ENCODE measurements at places on chromosomes 3 and 15. TPM values are rescaled to one million over a fixed set of nuclear protein-coding genes. Genes with fewer than 3 reads are reported as not detected.
A peak's percentile ranks its signal among the peaks of the same experiment; 100 is the strongest.

The ST6GAL1 gene
- total RNA-seq, result 59.9 TPM

GRCh38 chr3:73433079-73433478, 191.7 kb downstream of the PDZRN3 start:
- no peak for DNase-seq
- H3K27ac ChIP-seq, result no peak overlapping the region
- H3K36me3 ChIP-seq, result no peaks in the 10 kb centered on the region

The PPP4R2 gene
- total RNA-seq, result 8.2 TPM

GRCh38 chr3:56423661-56424099, 44.6 kb downstream of the ERC2 start:
- no peaks in the 10 kb centered on the region for H3K36me3 ChIP-seq
- H3K27me3 ChIP-seq, result no peaks in the 10 kb centered on the region
- H3K27ac ChIP-seq, result no peak overlapping the region
- no peaks in the 10 kb centered on the region for H3K4me1 ChIP-seq
- DNase-seq, result no peak
- H3K4me3 ChIP-seq, result no peak overlapping the region

GRCh38 chr15:51731549-51732267, 5.7 kb downstream of the LYSMD2 start:
- no peaks in the 10 kb centered on the region for H3K4me1 ChIP-seq
- H3K36me3 ChIP-seq, result no peaks in the 10 kb centered on the region
- H3K27ac ChIP-seq, result peak overlapping the region; percentile 65
- no peak for DNase-seq
- peak overlapping the region; percentile 55 for H3K4me3 ChIP-seq
- H3K27me3 ChIP-seq, result no peaks in the 10 kb centered on the region

GRCh38 chr3:930866-931265, 162.0 kb upstream of the CNTN6 start:
- H3K27ac ChIP-seq, result no peak overlapping the region
- no peaks in the 10 kb centered on the region for H3K4me1 ChIP-seq
- DNase-seq, result no peak
- no peaks in the 10 kb centered on the region for H3K36me3 ChIP-seq

The MAP2K5 gene
- total RNA-seq, result 1.1 TPM

DNA sequence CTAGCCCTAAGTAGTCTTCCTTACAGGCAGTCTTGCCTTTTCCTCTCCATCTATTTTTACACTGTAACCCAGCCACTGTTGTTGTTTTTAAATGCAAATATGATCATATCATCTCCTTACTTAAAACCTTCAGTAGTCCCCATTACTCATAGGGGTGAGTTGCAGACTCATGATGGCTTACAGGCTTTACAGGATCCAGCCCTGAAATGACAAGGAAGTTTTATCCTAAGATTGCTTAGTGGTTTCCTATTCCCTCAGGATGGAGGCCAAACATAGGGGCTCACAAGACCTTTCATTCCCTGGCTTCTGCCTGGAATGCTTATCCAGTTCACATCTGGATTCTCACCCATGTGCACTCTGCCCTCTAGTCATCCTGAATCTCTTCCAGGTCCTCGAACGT, 27.7 kb upstream of the PCOLCE2 start:
- no peak overlapping the region for H3K4me3 ChIP-seq
- no peaks in the 10 kb centered on the region for H3K4me1 ChIP-seq
- no peak for DNase-seq
- H3K36me3 ChIP-seq, result no peaks in the 10 kb centered on the region
- no peaks in the 10 kb centered on the region for H3K27me3 ChIP-seq
- no peak overlapping the region for H3K27ac ChIP-seq

The STXBP5L gene
- total RNA-seq, result not detected

DNA sequence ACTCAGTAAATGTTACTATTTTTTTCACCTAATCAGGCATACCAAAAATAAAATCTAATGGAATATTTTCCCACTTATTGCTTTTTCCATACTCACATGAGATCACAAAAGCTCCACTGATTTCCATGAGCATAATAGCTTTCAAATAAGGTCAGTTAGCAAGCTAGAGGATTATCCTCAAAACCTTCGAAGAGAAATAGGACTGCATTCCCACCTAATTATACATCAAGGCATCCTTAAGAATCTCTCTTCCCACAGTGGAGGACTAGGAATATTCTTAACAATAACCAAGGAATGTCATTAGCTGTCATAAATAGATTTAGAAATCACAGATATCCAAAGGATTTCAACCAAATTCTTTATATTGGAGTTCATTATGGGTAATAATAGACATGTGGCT, 127.9 kb upstream of the STT3B start:
- no peak for DNase-seq
- H3K4me3 ChIP-seq, result no peak overlapping the region
- H3K27me3 ChIP-seq, result no peaks in the 10 kb centered on the region
- H3K27ac ChIP-seq, result no peak overlapping the region

The SLC2A2 gene
- not detected for total RNA-seq

The TLR9 gene
- total RNA-seq, result not detected

DNA sequence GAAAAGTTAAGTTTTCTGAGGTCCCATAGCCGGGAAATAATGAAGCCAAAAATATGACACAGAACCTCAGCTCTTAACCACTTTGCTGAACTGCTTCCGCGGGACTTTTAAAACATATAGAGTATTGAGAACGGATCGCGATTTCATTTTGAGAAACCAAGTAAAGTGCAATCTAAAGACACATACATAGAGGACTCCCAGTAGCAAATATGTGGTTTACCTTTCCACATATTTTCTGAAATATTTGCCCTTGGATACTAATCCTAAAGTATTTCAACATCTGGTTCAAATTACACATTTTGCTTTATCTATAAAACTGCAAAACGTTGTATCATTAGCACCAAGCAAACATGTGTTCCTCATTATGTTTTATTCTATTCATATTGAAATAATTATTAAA, 776.5 kb downstream of the ROBO2 start:
- H3K4me3 ChIP-seq, result no peak overlapping the region
- no peaks in the 10 kb centered on the region for H3K36me3 ChIP-seq
- DNase-seq, result no peak
- H3K27me3 ChIP-seq, result no peaks in the 10 kb centered on the region
- H3K27ac ChIP-seq, result no peak overlapping the region

The COLQ gene
- total RNA-seq, result 4.6 TPM

The GATM gene
- total RNA-seq, result 6.1 TPM

The ACKR2 gene
- total RNA-seq, result 24.5 TPM

DNA sequence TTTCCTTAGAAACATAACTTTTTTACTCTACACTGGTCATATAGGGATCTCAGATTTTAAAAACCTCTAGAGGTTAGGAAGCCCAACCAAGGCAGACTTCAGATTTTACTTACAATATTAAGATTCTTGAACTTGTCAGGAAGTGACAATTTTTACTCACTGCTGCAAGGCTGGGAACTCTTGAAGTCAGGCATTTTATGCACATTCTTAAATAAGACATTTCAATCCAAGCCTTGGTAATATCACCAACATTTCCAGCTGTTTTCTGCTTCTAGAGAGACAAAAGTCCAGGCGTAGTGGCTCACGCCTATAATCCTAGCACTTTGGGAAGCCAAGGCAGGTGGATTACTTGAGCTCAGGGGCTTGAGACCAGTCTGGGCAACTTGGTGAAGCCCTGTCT, 33.6 kb upstream of the UBP1 start:
- H3K36me3 ChIP-seq, result no peaks in the 10 kb centered on the region
- H3K27me3 ChIP-seq, result no peaks in the 10 kb centered on the region
- DNase-seq, result no peak

The GOLGA8J gene
- total RNA-seq, result 0.75 TPM

- no peak for DNase-seq
- H3K27ac ChIP-seq, result no peak overlapping the region
- H3K27me3 ChIP-seq, result no peaks in the 10 kb centered on the region
- H3K36me3 ChIP-seq, result no peaks in the 10 kb centered on the region
- H3K4me3 ChIP-seq, result no peak overlapping the region
These were observed 309.0 kb upstream of the MDFIC2 start for GRCh38 chr3:70621451-70621850.

DNA sequence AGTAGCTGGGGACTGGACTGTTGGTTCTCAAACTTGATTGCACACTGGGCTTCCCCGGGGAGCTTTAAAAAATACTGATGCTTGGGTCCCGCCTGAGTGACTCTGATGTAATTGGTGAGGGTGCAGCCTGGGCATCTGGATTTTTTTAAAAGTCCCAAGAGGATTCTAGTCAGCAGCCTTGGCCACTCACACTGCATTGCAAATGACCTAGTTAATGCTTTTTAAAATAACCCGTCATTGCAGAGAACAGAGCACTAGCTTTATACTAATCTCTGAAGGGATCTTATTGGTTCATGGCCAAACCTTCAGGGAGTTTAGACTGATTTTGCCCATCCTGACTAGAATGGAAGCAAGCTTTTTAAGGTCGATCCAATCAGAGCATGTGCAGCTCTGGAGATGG, 310.6 kb upstream of the PROK2 start:
- H3K4me1 ChIP-seq, result no peaks in the 10 kb centered on the region
- no peaks in the 10 kb centered on the region for H3K36me3 ChIP-seq
- H3K4me3 ChIP-seq, result no peak overlapping the region
- DNase-seq, result no peak

DNA sequence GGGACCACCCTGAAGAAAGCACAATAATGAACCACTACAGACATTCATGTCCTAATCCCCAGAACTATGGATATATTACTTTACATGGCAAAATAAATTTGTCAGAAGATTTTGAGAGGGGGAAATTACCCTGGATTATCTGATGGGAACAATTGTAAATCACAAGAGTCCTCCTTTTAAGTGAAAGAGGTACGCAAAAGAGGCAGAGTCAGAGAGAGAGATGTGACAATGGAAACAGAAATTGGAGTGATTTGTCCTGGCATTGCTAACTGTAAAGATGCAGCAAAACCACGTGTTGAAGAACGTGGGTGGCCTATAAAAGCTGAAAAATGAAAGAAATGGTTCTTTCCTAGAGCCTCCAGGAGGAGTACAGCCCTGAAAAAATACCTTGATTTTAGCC, 1121.4 kb upstream of the ALCAM start:
- H3K36me3 ChIP-seq, result no peaks in the 10 kb centered on the region
- DNase-seq, result no peak
- no peaks in the 10 kb centered on the region for H3K4me1 ChIP-seq
- H3K27ac ChIP-seq, result no peak overlapping the region
- H3K27me3 ChIP-seq, result no peaks in the 10 kb centered on the region
- no peak overlapping the region for H3K4me3 ChIP-seq

GRCh38 chr15:57827971-57828370, 121.5 kb downstream of the POLR2M start:
- no peaks in the 10 kb centered on the region for H3K4me1 ChIP-seq
- H3K36me3 ChIP-seq, result no peaks in the 10 kb centered on the region
- DNase-seq, result no peak

DNA sequence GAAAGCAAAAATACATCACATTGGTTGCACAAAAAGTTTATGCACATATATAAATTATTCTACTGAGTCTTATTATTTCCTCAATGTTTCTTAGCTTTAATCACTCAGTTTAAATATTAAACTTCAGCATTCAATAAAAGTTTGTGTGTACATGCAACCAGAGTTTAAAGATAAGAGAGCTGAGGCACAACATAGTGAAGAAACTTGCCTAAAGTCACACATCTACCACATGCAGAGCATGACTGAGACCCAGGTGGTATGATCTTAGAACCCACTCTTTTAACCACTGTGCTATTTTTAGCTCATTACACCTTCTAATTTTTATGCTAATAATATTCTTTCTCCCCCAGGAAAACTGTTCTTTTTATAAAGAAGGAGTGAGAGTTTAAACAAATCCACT, 96.1 kb upstream of the GOLIM4 start:
- no peak overlapping the region for H3K27ac ChIP-seq
- no peaks in the 10 kb centered on the region for H3K27me3 ChIP-seq
- DNase-seq, result no peak
- H3K4me1 ChIP-seq, result no peaks in the 10 kb centered on the region
- H3K36me3 ChIP-seq, result no peaks in the 10 kb centered on the region

- no peak overlapping the region for H3K4me3 ChIP-seq
- no peaks in the 10 kb centered on the region for H3K4me1 ChIP-seq
- H3K27ac ChIP-seq, result no peak overlapping the region
- DNase-seq, result no peak
These were observed 90.4 kb downstream of the CMSS1 start for GRCh38 chr3:99907959-99908544.

The SLC9C1 gene
- total RNA-seq, result 0.32 TPM

DNA sequence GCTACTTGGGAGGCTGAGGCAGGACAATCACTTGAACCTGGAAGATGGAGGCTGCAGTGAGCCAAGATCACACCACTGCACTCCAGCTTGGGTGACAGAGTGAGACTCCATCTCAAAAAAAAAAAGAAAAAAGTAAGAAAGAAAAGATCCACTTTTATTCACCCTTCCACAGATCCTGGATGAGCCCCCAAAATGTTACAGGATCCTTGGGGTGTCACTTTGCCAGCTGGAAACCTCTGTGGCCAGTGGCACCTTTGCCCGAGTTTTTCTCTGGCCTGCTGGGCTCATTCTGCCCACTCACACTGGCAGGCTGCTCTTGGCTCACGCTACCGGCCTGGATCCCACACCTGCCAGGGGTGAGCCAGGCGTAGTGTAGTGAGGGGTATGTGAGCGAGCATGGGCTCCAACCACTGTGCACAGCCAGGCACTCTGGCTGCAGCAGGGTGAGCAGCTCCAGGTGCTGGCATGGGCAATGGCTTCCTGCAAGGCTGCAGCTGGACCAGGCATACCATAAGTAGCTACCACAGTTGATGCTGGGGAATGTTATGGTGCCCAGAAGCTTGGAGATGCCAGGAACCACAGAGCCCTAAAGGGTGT, 57.8 kb upstream of the C15orf39 start:
- H3K27me3 ChIP-seq, result no peaks in the 10 kb centered on the region
- no peaks in the 10 kb centered on the region for H3K4me1 ChIP-seq
- H3K27ac ChIP-seq, result no peak overlapping the region
- H3K4me3 ChIP-seq, result no peak overlapping the region
- DNase-seq, result no peak

DNA sequence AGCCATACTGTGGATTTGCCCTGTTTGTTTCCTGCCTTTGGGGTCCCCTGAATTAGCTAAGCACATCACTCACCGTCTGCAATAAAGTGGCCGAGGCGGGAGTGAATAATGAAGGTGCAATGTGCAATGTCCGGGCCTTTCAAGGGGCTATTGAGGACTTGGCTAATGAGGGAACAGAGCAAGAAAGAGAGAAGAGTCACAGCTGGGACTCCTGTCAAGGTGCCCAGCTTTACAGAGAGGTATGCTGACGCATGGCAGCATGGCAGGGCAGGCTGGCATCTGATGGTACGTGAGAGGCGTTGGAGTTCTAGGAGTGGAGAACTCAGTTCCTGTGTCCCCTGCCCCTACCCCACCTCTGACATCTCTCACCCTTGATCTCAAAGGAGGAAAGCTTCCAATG, 13.8 kb upstream of the ATP2B2 start:
- no peak overlapping the region for H3K4me3 ChIP-seq
- H3K4me1 ChIP-seq, result no peaks in the 10 kb centered on the region
- no peak overlapping the region for H3K27ac ChIP-seq
- no peak for DNase-seq
- H3K36me3 ChIP-seq, result no peaks in the 10 kb centered on the region
